Stimulated activated CD4-positive, alpha-beta T cell treated with anti-CD3 and anti-CD28 coated beads, Interleukin-1b, Interleukin-23, amount 100 ng/mL, for 1 hour (primary cell): ENCODE measurements at places on chromosomes 6 and 20.

DNA sequence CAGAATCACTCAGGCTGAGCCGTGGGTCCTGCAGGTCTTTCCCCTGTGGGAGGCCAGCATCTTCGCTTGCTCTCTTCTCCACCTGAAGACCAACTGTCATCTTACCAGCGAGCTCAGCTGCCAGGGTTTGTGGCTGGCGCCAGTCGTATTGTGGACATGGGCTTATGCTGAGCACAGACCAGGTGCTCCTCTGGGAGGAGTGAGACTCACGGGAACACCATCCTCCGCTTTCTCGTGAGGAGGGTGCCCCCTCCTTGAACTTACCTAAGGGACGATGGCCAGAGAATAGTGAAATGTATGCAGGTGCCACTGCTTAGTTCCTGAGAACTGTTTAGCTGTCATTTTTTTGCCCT is 17.1 kb downstream of the WRNIP1 start:
- DNase-seq = no peak

DNA sequence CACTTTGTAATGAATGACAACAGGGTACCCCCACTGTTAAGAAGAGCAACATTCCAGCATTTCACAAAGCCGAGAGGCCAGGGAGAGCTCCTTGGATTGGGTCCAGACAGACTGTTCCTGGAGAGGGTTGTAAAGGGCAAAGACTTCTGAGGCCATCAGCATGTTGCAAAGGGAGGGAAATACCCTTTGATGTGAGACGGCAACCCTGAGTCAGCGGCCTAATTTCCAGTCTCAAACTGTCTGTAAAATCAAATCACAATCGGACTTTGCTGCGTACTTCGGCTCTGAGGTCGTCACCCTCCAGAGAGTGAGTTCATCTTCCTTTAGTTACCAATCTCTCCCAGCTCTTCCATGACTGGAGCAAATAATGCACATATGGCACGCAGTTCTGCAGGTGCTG is 101.0 kb upstream of the DTNBP1 start:
- DNase-seq = no peak

- DNase-seq = no peak
Measured at GRCh38 chr6:35774116-35774794, 2.1 kb upstream of the CLPSL2 start.

GRCh38 chr6:12419631-12420272 is 129.6 kb downstream of the EDN1 start:
- DNase-seq = no peak

DNA sequence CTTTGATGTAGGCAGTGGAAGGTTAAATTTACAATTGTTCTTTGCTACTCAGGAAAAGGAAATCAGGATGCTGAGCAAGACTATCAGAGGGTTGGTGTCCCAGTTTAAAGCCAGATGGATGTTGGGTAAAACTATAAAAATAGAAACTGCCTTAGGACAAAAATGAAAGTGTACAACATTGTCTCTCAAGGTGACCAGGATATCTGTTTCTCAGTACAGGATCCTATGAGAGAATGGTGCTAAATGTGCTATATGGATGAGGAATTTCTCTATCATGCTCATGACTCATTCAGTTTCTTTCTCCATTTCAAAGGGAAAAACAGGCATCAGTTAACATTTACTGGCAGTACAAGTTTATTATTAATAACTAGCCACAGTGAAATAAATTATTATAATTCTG is 534.2 kb upstream of the GJE1 start:
- DNase-seq = no peak

- no peak for DNase-seq
Measured at GRCh38 chr6:21856456-21856825, 262.9 kb downstream of the SOX4 start.

DNA sequence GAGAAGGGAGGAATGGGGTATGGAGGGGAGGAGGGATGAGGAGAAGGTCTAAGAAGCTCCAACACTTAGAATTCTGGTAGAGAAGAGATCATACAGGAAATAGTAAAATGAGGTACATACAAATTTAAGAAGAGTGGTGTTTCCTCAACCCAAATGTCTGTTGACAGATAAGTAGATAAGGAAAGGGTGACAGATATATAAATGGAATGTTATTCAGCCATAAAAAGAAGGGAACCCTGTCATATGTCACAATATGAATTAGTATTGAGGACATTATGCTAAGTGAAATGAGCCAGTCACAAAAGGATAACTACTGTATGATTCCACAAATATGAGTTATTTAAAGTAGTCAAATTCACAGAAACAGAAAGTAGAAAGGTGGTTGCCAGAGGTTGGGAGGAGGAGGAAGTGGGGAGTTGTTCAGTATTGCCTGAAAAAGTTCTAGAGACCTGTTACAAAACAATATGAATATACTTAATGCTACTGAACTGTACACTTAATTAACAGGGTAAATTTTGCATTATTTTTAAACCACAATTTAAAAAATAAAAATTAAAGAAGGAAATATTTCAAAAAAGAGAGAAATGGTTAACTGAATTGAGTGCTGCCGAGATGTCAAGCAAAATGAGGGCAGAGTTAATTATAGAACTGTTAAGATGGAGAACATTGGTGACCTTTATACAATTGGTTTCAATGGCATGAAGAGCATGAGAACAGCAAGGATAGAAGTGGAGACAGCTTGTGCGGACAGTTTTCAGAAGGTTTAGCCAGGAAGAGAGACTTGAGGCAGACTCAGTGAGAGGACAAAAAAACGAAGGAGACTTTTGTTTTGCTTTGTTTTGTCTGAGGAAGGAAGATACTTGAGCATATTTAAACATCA is 47.6 kb upstream of the ADGRF4 start:
- no peak for DNase-seq

DNA sequence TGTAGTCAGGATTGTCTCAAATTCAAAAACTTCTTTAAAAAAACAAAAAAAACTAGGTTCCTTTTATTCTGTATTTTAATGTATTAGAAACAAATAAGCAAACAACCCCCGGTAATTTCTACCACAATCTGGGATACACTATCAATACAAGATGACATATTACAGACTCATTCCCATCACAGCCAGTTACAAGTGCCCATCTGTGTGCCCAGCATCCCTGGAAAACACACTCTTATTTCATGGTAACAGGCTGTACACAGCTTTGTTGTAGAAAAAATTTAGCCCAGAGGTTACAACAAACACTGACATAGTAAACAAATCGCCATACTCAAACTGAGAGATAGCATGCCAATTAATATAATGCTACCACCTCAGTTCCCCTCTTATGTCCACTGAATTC is 16.3 kb downstream of the HBS1L start:
- DNase-seq = no peak

- DNase-seq = no peak
Measured at GRCh38 chr6:96939007-96939805, 14.7 kb downstream of the KLHL32 start.

DNA sequence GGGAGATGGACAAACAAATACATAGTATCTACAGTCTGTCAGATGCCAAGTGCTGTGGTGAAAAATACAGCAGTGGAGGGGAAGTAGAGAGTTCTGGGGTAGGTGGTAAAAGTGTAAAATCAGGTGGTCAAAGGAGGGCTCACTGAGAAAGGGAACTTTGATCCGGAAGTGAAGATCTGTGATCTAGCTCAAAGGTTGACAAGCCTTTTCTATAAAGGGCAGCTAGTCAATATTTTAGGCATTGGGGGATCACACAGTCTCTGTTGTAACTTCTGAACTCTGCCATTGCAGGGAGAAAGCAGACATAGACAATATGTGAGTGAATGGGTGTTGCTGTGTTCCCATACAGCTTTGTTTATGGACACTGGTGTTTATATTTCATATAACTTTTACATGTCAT is 38.6 kb downstream of the SH3BGRL2 start:
- DNase-seq = no peak

DNA sequence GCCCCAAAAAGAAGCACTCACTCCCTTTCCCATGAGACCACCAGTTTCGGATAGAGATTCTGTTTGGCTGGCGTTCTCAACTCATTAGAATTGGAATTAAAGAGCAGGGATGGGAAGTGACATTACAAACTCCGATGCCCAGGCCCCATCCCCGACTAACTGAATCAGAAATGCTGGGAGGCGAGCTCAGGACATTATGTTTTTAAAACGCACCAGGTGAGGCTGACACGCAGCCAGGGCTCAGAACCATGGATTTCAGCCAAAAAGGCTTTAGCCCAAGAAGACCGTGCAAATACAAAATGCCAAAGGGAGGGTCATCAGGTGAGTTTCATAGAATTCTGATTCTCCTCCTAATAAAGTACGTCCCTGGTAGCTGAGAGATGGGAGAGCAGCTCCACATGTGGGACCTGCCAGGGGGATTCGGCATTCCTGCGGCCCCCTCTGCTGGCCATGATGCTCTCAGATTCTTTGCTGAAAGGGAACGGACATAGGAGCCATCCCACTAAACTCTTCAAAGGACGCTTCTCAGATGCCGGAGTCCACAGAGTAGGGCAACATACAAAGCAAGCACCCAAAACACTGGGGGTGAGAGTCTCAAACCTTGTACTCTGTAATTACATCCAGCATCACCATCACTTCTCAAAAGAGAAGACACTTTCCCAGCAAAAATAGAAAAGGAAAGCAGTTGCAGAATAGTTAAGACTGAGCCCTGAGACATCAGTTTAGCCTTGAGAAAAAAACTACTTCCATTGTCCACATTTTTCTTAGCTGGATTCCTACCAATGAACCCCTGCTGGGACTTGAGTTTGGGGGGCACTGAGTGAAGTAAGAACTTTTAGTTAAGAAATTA is 205.2 kb downstream of the BMP7 start:
- no peak for DNase-seq

GRCh38 chr20:46872328-46873211 is 22.1 kb upstream of the EYA2 start:
- no peak for DNase-seq

DNA sequence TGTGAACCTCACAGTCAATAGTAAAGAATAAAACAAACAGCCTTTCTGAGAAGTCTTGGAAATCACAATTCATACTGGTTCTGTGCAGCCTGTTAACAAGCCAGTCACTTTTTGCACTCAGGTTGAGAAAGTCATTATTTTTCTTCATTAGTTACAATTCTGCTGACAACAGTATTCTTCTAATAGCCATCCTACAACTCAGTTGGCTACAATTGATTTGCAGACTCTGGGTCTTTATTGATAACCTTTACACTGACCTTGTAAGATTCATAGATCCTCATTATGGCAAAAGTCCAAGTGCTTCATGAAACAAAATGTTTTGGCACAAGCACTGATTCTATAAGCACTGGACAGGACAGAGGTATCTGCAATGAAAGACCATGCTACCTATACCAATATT is 34.9 kb upstream of the POPDC3 start:
- DNase-seq = no peak

DNA sequence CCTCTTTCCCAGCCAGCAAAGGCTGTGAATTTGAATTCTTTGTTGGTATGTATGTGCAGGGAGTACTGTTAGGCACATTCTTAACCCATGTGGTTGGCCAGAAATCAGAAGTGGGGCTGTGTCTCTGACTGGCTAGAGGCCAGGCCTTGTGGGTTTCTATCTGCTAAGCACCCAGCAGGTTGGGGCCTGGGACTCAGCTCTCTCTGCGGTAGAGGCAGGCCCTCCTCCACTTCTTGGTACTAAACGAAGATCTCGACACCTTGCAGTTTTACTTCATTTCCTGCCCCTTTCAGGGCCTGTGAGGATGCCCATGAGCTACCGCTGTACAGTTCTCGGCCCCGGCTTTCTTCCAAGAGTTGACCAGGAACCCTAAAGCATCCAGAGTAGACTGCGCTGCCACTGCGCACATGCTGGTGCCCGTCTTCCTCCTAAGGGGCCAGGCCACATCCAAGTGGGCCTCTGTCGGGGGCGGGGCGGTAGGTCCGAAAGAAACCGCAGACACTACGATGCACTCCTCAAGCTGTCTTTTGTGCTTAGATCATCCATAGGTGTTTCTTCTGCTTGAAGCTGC is 51.1 kb downstream of the TCP11 start:
- DNase-seq = no peak

DNA sequence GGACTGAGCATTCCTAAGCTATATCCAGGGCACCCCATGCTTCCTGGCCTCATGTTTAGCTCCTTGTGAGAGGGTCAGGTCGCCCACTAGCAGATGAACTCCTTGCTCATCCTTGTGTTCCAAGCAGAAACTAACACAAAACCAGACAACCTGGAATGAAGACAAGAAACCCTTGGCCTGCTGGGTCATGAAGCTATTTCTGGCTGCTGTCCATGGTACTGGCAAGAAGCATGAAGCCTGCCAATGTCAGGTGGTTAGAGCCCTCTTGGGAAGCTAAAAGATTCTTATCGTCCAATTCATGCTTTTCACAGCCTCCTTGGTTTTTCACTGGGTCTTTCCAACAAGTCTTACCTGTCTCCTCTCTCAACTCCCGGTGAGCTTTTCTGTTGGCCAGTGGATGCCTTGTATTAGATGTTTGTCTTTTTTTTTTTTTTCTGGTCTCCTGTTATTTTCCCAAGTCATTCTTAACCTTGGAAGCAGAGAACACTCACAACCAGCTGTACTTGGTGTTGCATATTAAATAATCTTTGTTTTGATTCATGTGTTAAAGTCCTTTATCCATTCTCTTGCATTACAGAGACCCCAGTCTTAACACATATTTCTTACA is 180.3 kb downstream of the ANKRD60 start:
- DNase-seq = no peak

DNA sequence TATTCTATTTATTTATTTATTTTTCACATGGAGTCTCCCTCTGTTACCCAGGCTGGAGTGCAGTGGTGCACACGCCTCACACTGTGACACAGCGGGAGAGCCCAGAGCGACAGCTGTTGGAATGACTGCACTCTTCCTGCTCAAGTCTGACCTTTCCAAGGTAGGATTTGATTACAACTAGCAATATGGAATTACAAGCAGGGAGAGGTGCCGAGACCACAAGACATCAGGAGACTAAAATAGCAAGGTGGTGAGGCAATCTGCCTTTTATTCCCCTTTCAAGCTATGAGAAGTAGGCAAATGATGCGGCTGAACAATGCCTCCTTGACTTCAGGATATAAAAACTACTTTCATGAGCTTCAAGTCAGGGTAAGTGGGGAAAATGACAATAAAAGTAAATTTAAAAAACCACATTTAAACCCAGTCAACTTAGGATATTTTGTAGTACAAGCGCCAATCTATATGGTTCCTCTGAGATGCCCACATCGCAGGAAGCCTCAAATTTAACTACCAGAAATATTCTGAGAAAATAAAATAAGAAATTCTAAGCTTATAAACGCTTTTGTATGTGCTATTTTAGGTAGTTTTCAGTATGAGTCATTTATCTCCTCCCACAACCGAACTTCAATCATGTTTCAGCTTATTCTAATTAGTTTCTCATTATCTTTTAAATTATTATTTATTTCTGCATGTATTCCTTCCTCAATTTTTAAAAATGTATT is 146.9 kb upstream of the SGK1 start:
- DNase-seq = no peak

DNA sequence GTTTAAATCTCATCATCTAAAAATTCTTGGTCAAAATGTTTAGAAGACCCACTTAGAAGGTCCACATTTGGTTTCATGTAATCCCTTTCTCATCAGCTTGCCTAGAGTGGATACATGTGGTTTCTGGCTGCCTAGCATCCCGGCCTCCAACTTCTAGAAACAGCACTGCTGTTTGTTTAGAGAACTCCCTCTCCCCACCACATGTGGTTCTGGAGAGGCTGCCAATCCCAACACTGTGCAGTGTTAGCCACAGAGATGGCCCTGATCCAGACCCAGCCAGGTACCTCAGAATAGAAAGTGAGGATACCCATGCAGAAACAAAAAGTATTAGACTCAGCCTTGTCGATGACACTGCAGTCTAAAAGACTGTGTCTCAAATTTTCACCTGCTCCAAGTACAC is 241.8 kb downstream of the BCKDHB start:
- DNase-seq = no peak
